A549 treated with ZK216348 at 1 μM for 4 hours (cell line): ENCODE measurements at places on chromosomes 2 and 18. TPM values are rescaled to one million over a fixed set of nuclear protein-coding genes. Genes with fewer than 3 reads are reported as not detected.

The ST8SIA5 gene
- total RNA-seq: 0.18 TPM in 1 of 5 replicates, not detected in the others

The AGXT gene
- not detected in 5 replicates for total RNA-seq

The MOGAT1 gene
- total RNA-seq: not detected in 5 replicates

The C2orf80 gene
- not detected in 5 replicates for total RNA-seq

The KDM3A gene
- 18.1 to 47.5 TPM (median 26.4 TPM) in 5 replicates for total RNA-seq
